CD4-positive, alpha-beta T cell treated with Interleukin-12 subunit alpha and Interleukin-12 subunit beta, for 1 hour (primary cell): ENCODE measurements at places on chromosomes 5 and 9.

DNA sequence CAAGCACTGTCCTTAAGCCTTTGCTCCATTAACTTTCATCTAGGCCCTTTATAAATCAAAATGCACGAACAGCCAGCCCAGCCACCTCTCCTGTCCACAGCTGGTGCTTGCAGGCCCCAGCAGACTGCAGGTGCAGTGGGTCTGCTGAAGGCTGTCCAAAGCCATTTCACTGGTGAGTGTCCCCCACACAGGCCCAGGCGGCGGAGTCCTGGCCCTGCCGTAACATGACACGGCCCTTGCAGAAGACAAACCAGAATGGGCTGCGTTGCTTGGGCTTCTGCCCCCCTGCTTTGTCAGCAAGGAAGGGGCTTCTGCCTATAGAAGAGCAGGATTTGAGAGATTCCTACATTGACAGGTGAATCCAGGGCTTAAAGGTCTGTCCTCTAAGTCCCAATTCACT lies 188.6 kb downstream of the NR3C1 start:
- no peak for DNase-seq

GRCh38 chr5:134268919-134269318 lies 43.0 kb upstream of the PPP2CA start:
- DNase-seq: no peak

DNA sequence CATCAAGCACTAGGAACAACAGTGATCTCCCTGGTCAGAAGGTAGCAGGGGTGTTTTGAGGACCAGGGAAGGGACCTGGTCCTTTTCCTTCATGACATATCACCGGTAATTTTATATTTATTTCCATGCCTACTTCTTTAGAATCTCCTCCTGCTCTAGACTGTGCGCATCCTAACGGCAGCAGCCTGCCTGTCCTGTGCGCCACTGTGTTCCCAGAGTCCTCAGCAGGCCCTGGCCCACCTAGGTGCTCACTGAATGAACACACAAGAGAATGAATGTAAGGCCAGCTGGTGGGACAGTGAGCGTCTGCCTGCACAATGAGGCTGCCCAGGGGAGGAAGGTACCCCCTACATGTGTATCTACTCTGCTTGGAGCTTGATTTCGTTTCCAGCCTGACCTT lies 51.5 kb downstream of the C5orf15 start:
- DNase-seq: no peak

- DNase-seq: no peak
Measured at GRCh38 chr9:71721855-71722254, 46.5 kb downstream of the CEMIP2 start.

GRCh38 chr9:105308461-105309341 lies 64.2 kb downstream of the SLC44A1 start:
- DNase-seq: no peak

- peak; percentile 76 for DNase-seq
Measured at GRCh38 chr5:148730942-148731898, 76.9 kb upstream of the HTR4 start.

DNA sequence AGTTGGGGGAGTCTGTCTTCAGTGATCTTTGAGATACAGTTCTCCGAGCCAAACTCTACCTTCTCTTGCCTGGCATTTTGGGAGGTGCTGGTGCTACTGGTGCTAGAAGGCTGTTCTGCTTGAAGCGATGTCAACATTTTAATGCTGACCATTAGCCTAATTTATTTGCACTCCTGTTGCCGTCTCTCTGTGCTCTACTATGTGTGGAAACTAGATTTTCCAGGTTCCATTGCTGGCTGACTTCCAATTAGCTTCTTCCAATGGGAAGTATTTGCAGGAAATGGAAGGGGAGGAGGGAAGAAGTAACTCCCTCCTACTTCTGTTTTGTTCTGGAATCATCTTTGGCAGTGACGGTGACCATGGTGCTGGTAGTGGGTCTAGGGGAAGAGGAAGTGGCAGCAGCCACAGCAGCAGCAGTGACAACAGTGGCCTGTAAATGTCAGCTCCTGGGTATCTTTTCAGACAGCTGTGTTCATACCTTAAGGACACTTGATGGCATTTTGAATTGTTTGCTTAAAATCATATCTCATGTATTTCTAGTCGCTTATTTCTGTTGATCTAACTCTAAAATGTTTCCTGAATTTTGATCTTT lies 7.9 kb downstream of the TXNDC8 start:
- no peak for DNase-seq

DNA sequence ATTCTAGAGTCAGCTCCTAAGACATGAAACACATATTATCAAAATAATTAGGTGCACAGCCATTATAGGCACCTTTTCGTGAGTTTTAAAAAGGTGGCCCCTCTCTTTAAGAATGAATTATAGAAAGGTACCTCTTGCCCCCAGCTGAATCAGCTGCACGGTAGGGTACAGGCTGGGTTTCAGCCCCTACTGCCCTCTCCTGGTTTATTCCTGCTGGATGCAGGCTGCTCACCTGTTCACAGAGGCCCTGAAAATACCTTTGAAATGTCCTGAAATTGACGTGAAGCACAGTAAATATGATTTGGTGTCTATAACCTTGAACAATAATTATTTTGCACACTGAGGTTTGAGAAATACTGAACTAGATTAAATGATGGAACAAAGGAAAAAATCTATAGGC lies 504.8 kb upstream of the SGCD start:
- DNase-seq: no peak

DNA sequence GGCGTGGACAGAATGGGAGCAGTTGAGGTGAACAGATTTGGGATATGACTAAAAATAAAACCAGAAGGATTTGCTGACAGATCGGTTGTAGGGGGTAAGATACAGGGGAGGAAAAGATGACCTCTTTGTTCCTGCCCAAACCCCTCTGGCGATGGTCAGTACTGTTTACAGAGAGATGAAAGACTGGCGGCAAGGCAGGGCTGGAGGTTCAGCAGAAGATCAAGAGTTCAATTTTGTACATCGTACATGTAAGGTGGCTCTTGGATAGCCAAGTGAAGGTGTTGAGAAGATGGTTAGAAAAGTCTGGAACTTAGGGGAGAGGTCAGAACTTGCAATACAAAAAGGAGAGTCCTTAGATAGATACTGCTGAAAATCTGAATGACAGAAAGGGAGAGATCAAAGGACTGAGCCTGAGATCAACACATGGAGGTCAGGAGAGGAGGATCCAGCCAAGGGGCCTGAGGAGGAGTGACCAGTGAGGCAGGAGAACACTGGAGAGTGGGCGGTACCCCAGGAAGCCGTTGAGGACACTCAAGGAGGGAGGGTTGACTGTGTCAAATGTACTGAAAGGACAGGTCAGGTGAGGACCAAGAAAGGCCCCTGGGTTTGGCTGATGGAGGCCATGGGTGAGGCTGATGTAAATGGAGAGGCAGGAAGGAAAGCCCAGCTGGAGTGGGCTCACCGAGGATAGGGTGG lies 7.1 kb downstream of the IL4 start:
- no peak for DNase-seq

DNA sequence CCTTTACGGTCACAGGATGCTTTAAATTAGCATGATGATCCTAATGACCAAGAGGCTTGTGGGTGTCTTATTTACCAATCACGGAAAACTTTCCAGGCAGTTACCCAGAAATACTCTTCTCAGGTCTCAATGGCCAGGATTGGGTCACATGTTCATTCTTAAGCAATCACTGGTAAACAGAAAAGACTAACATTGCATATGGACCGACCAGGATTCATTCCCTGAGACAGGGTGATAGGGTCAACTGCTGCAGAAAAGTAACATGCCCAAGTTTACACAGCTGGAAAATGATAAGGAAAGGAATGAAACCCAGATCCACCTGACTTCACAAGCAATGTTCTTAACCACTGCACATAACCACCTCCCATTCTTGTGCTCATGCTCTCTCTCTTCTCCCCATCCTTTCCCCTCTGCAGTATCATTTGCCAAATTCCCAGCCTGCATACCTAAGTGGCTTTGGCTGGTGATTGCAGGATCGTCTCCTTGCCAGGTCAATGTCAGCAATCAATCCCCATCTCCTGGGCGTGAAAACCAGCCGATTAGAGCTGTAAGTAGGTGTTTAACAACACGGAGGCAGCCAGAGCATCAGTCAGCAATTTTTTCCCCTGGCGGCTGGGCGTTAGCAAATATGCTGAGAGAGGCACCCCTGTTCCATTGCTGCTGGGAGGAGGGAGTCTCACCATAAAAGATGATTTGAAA lies 219.4 kb downstream of the NMUR2 start:
- no peak for DNase-seq

DNA sequence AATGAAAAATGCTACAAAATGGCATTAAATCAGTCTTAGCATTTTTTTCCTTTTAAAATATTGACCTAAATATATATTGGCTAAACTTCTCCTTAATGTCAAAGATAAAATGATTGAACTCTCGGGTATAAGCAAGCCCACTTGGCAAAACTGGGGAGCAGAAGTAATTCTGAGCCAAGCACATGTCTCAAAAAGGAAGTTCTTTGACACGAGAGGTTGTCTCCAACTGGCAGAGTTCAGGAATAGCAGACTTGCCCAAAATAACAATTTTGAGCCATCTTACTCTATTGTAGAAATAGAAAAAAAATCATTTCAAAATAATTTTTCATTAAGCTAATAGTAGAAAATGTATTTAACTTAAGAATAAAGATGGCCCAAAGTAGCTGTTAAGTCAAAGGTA lies 10.4 kb upstream of the MLLT3 start:
- DNase-seq: no peak

DNA sequence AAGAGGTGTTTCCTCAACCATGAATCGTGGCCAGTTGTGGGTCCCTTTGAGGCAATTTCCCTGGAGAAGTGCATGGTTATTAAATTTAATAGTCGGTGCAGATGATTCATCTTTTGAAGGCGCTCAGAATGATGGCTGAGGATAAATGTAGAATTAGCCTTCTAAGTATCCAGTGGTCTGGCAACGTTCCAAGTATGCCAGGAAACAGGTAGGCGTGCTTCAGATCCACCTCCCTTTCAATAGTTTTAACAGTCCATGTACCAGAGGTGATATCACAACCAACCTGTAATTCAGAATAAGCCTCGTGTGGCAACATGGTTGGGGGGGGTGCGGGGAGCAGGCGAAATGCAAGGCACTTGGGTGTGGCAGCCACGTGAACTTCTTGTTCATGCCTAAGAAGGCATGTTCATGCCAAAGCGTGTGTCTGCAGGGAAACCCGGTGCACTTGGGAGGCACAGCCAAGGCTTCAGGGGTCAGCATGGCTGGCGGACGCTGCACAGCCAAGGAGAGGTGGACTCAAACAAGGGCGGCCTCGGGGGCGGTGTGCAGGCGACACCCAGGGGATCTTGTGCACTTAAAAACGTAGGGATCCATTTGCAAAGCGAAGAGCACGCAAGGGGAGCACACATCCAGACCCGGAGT lies 5.2 kb upstream of the NKD2 start:
- DNase-seq: peak; percentile 16

DNA sequence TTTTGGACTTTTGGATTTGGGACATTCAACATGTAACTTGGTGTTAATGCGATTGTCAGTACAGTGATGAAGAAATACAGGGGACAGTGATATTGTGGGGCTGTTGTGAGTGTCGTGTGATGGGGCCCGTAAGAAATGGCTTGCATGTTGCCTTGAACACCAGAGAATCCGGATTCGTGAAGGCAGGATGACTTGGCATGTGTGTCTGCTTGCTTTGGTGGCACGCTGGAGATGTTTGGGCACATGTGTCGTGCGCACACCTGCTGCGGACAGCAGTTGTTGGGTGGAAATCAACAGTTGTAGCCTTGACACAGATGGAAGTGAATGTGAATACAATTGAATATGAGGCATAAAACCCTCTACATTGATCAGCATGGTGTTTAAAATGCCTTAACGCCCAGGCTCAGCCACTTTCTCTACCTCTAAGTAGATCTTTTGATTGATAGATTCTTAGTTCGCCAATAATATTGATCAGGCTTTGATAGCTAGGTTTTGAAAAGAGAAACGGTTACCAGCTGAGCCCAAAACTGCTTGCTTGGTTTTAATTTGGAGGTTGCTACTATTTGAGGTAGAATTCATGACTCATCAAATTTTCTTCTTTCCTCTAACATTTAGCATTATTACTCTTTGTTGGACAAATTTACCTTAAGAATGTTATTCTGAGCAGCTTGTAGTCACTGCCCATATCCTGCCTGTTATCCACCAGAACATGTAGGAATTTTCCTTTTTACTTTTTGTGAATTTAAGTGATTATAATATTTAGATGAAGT lies 94.4 kb downstream of the TRIO start:
- no peak for DNase-seq

DNA sequence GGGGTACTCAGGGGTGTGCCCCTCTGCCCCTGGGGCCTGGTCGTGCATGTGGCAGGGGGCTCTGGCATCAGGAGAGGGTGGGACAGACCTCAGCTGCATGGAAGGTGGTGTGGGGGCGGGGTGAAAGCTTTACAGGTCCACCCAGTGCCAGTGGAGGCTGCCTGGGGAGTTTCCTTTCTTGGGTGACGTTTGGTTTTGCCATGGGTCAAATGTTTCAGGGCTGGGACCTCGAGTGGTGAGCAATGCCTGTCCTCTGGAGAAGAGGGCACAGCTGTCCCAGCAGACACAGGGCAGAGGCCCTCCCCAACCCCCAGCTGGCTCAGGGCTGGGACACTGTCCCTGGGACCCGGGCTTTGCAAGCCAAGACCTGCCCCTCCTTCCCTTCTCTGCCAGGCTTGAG lies 3.6 kb downstream of the RXRA start:
- no peak for DNase-seq

GRCh38 chr9:101705135-101705661 lies 33.2 kb downstream of the GRIN3A start:
- DNase-seq: peak; percentile 5

DNA sequence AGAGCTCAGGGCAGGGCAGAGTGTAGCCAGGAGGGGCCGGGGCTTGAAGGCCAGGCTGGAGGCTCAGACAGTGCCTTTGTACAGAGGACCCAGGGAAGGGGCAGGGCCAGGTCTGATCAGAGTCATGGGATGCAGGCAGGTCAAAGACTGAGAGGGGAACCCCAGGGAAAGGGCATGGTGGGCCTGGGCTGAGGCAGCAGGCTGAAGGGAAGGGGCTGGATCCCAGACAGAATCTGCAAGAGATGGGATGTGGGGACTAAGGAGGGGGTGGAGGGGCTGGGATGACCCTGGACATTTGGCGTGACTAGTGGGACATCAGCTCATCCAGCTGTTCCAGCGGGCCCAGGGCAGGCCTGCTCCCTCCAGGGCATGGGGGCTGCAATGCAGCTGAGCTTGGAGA lies 15.5 kb upstream of the MRNIP start:
- DNase-seq: no peak

GRCh38 chr5:86974955-86975354 lies 292.7 kb upstream of the RASA1 start:
- DNase-seq: no peak

GRCh38 chr5:149141957-149142851 lies 911 bp downstream of the ABLIM3 start:
- no peak for DNase-seq

- no peak for DNase-seq
Measured at GRCh38 chr5:9198394-9198793, 347.5 kb downstream of the SEMA5A start.

- no peak for DNase-seq
Measured at GRCh38 chr5:79074641-79075040, 5.1 kb downstream of the BHMT2 start.

GRCh38 chr5:142661957-142662356 lies 23.9 kb downstream of the FGF1 start:
- DNase-seq: no peak

GRCh38 chr5:115381911-115382662 lies 85.6 kb upstream of the CCDC112 start:
- DNase-seq: no peak

GRCh38 chr9:4855841-4856240 lies 63.1 kb downstream of the RCL1 start:
- DNase-seq: no peak
